ENCODE measurements at places on chromosomes 2 and 18.

DNA sequence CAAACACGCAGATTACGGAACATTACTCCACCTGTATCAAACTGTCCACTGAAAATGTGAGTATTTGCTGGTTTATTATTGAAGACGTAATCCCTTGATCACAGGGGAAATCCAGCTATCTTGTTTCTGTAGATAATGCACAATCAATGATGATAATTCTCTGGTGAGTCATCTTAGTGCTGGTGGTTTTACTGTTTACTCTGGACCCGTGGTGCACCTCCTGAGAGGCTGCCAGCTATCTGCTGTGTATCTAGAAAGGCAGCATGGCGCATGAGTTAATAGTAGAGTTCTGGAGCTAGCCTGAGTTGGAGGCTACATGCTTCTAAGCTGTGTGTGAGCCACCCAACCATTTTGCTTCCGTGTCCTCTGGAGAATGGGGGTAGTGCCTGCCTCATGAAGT is 6.5 kb downstream of the NCAPH start:
- DNase-seq, result no peak

DNA sequence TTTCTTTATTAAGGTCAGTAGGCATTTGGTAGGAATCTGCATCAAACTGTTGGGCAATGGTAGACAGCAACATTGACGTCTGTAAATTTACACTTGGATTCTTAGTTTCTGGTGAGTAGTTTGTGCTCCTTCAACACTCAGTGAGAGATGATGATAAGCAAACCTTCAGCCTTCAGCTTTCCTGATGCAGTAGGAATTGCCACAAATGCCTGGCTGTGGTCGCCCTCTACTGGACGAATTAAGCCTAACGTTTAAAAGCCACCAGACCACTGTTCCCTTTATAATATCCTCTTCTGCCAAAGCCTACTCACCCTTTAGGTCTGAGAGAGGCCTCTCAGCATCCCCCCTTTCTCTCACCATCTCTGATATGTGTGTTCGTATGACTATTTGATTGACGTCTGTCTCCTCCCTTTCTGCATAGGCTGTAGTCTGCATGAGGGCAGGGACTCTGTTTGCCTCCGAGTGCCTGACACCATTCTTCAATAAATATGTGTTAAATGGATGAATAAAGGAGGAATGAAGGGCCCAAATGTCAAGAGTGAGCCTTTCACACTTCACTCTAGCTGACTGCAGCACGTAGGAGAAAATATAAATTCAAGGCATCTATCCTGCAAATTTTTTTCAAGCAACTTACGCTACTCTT is 47.0 kb upstream of the PLEKHM3 start:
- peak; percentile 17 for DNase-seq

DNA sequence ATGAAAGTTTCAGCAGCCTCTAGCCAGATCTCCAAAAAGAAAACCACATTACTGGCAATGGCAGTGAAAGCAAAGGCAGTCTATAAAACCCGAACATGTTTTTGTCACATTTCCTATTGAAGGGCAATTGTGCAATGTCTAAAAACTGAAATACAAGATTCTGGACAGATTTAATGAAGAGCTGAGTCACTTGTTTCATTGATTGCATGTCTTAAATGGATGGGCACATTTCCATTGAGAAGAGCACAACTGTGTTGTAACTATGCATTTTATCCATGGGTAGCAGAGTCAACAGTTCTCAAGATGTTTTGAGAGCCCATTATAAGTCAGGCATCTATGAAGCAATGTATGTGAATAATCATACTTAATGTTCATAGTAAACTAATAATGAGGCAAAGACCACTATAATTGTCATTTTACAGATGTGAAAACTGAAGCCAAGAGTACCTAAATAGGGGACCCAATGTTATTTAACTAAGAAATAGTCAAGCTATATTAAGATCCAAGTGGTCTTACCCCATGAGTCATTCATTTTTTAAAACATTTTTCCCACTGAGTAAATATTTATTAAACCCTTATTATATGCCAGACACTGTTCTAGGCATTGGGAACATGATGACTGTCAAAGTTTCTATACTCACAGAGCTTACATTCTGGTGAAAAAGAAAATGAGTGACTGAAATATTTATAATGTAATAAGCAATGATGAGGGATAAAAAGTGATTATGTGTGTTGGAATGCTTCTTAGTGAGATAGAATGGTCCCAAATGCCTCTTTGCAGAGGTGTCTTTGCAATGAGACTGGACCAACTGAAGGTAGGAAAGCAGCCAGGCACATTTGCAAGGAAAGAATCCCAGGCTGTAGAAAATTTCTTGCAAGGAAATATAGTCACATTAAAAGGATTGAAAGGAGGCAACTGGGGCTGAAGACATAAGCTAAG is 818.9 kb upstream of the ACVR2A start:
- DNase-seq, result no peak

DNA sequence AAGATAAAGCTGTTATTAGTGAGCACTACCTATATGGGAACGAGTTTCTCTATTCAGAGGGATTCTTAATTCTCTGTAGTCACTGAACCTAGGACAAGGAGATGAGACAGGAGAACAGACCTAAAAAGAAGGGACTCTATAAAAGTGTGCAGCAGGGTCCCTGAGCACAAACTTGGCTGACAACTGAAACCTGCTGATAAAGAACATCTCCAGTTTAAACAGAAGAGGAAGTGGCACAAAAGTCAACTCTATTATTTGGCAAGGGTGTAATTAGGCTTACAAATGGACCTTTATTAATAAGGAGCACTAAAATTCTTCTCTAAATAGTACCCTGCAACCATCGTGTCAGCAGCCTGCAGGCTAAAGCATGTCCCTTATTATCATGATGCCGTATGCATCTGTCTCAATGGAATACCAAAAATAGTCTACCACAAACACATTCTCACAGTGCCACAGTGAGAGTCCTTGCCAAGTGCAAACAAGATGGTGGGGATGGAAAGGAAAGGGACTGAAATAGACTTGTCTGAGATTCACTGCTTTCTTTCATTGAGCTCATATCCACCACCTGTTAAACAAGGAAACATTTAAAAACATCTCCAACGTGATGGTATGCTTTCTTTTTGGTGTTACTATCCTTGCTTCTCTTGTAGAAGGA is 260.2 kb downstream of the INSIG2 start:
- DNase-seq, result no peak

- DNase-seq, result no peak
These were observed at the start of gene SDC1 for GRCh38 chr2:20224716-20225293. Gene SDC1 (minus strand): TSS chr2:20225130. CDS start chr2:20224867, 263 bp downstream.

GRCh38 chr2:120543899-120544298 is 191.8 kb upstream of the GLI2 start:
- DNase-seq, result no peak
